ENCODE measurements at places on chromosomes 2 and 18. TPM values are rescaled to one million over a fixed set of nuclear protein-coding genes. Genes with fewer than 3 reads are reported as not detected.

DNA sequence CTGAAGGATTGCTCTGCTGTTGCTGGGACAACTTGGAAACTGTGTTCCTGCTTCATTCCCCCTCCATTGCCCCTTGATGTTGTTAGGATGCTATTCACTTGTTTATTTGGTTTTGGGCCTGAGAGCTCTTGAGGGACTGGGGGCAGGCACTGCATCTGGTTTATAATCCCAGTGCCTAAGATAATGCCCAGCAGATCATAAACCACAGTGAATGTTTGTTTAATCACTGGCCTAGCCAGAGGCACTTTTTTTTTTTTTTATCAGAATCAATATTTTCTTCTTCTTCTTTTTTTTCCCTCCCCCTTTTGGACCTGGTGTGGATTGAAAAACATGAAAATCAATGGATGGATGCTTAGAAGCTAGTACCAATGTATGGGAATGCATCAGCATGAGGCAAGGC is 38.1 kb downstream of the KCNS3 start:
- H3K27ac ChIP-seq, result no peak overlapping the region
- DNase-seq, result no peak
- no peaks in the 10 kb centered on the region for H3K36me3 ChIP-seq

DNA sequence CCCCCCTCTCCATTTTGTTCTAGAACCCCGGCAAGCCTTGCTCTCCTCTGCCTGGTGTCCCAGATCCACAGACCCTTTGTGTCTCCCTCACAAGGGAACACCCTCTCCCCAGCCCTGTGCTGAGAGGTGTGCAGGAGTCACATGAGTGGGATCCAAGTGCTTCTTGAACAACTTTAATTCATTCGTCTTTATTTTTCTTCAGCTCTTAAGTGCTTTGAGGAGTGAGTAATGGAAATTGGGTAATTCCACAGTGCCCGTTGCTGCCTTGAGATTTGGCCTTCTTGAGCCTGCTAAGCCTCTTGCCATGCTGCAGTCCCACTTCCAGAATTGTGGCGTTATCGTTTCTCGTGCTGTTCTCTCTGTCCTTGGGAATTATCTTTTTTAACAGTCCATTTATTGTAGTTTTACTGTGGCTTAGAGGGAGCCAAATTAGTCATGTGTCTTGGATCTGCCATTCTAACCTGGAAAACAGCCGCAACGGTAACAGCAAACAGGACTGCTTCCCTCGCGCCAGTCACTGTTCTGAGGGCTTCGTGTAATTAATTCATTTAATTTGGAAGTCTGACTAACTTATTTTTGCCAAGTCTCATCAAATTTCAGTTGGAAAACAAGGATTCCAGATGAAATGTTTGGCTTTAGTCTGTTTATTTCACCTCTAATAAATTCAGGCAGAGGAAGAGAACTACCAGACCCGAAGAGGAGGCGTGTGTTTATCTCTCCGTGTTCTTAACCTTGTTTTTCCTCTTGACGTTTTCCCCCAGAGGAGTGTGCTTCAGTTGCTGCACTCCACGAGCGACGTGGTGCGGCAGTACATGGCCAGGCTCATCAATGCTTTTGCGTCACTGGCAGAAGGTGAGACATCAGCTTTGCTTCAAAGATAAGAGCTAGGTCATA is 72.0 kb downstream of the ARMC9 start:
- no peak for DNase-seq
- H3K27ac ChIP-seq, result no peak overlapping the region
- peaks cover 2% of the 10 kb centered on the region for H3K27me3 ChIP-seq
- no peak overlapping the region for H3K4me3 ChIP-seq

TRIM43 gene
- not detected for total RNA-seq

DNA sequence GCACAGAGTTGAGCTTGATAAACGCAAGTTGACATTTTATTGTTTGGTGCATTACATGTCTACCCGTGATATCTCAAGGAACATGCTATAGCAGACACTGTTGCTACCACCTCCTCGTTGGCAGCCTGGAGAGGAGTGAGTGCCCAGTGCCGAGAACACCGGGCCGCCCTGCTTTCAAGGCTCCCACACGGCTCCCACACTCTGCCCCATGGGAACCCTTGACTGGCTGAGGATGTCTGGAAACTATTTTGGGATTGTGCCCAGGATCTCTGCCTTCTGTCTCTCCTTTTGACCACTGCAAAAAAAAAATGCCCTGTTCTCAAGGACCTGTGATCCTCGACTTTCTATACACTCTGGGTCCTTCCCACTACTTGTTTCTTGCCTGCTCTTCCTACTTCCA is 21.1 kb downstream of the TET3 start:
- no peak overlapping the region for H3K27ac ChIP-seq
- H3K4me3 ChIP-seq, result no peak overlapping the region
- peaks cover 11% of the 10 kb centered on the region for H3K36me3 ChIP-seq
- no peaks in the 10 kb centered on the region for H3K27me3 ChIP-seq
- DNase-seq, result no peak
- H3K4me1 ChIP-seq, result peaks cover 32% of the 10 kb centered on the region

Data from T-cell (primary cell).